ENCODE measurements at places on chromosomes 5 and 9.

GRCh38 chr5:115272297-115272958, 9.8 kb upstream of the PGGT1B start:
- DNase-seq = no peak

DNA sequence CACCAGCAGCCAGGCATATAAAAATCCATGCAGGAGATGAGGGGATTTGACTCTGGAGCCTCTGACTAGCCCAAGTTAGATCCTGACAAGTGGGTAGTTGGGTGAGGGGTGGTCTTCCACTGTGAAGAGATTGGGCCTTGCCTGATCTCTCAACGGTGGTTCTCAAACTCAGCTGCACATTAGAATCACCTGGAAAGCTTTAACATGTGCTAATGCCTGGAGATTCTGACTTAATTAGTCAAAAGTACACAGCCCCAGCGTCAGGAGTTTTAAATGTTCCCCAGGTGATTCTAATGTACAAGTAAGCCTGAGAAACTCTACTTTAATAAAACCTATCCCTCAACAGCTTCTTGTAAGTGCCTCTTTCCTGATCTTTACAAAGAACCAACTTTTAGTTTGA, 57.5 kb downstream of the GCNT4 start:
- DNase-seq = no peak

GRCh38 chr5:90886381-90886780, 327.8 kb downstream of the ADGRV1 start:
- no peak for DNase-seq

GRCh38 chr9:28820741-28821140, 1247.5 kb upstream of the C9orf72 start:
- DNase-seq = no peak

GRCh38 chr5:77812926-77813589, 36.9 kb upstream of the TBCA start:
- DNase-seq = no peak

DNA sequence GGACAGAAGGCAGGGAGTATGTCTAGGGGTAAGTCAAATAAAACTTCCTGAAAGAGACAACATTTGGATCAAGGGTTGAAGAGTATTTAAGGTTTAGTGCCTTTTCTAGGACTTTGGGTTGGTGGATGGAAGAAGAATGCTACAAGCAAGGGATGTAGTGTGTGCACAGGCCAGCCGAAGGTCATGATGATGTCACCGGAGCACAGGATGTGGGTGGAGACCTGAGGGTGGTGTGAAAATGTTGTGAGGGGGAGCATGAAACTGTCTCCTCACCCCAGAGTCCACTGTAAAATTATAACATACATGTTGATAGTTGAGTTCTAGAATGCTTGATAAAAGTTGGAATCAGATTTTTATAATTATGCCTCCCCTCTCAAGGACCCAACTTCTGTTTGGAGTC, 553.3 kb upstream of the SGCD start:
- no peak for DNase-seq

Measured in DND-41 (cell line).